ENCODE measurements at places on chromosomes 12 and 14. TPM values are rescaled to one million over a fixed set of nuclear protein-coding genes. Genes with fewer than 3 reads are reported as not detected.
A peak's percentile ranks its signal among the peaks of the same experiment; 100 is the strongest.

DNA sequence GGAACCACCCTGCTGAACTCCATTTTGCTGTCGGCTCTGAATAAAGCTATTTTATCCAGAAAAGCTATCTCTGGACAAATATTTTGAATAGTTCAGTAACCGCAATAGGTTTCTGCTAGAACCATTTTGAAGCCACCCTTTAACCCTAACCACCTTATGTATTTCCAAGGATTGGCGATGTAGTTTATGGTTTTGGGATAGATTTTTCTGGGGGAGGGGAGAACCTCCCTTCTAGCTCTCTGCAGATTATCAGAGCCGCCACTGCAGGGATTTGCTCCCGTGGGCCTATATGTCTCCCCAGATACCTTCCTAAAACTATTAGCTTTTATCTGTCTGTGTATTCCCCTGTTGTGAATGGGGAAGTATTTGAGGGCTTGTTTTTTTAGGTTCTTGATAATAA is 1.8 kb upstream of the TUBA1B start:
- H3K4me3 ChIP-seq = no peak overlapping the region
- no peaks in the 10 kb centered on the region for H3K27me3 ChIP-seq
- H3K27ac ChIP-seq = peak overlapping the region; percentile 100
- H3K36me3 ChIP-seq = peaks cover 12% of the 10 kb centered on the region
- no peak for DNase-seq

The CLEC9A gene
- not detected for total RNA-seq

- H3K4me1 ChIP-seq = no peaks in the 10 kb centered on the region
- DNase-seq = no peak
- no peak overlapping the region for H3K4me3 ChIP-seq
- H3K27ac ChIP-seq = no peak overlapping the region
Measured at GRCh38 chr12:79023784-79024183, 159.2 kb downstream of the SYT1 start.

The RD3L gene
- not detected for total RNA-seq

GRCh38 chr14:99924379-99924778 is 131.2 kb downstream of the EML1 start:
- no peak overlapping the region for H3K27ac ChIP-seq
- H3K27me3 ChIP-seq = no peaks in the 10 kb centered on the region
- peaks cover 6% of the 10 kb centered on the region for H3K36me3 ChIP-seq
- DNase-seq = no peak
- no peak overlapping the region for H3K4me3 ChIP-seq

GRCh38 chr12:52230364-52231281 is 2.4 kb upstream of the KRT7 start:
- H3K36me3 ChIP-seq = no peaks in the 10 kb centered on the region
- peaks cover 10% of the 10 kb centered on the region for H3K27me3 ChIP-seq
- no peak overlapping the region for H3K4me3 ChIP-seq
- peak; percentile 52 for DNase-seq
- no peak overlapping the region for H3K27ac ChIP-seq
- H3K4me1 ChIP-seq = peaks cover 30% of the 10 kb centered on the region

The ZFYVE26 gene
- 23.5 TPM for total RNA-seq

DNA sequence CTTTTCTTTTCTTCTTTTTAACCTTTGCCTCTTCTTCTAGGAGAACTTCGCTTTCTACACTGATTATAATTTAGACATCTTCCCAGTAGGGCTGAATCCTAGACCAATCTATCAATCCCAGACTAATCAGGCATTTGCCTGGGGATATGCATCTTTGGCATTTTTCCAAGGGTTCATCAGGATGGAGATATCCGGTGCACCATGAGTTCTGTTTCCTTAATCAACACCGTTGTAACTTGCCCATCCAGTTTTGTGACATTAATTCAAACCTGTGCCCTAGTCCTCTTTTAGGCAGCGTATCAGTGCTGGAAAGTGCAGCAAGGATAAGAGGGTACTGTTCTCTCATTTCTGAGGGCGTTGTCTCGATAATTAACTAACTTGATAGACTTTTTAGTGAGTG is 617 bp upstream of the MGP start:
- H3K4me3 ChIP-seq = no peak overlapping the region
- peaks cover 9% of the 10 kb centered on the region for H3K36me3 ChIP-seq
- no peak for DNase-seq
- no peaks in the 10 kb centered on the region for H3K4me1 ChIP-seq
- peak overlapping the region; percentile 82 for H3K27ac ChIP-seq

The NTS gene
- total RNA-seq = not detected

- H3K36me3 ChIP-seq = no peaks in the 10 kb centered on the region
- no peak overlapping the region for H3K27ac ChIP-seq
- H3K4me3 ChIP-seq = no peak overlapping the region
- no peak for DNase-seq
Measured at GRCh38 chr12:39395866-39396265, 47.1 kb downstream of the KIF21A start.

DNA sequence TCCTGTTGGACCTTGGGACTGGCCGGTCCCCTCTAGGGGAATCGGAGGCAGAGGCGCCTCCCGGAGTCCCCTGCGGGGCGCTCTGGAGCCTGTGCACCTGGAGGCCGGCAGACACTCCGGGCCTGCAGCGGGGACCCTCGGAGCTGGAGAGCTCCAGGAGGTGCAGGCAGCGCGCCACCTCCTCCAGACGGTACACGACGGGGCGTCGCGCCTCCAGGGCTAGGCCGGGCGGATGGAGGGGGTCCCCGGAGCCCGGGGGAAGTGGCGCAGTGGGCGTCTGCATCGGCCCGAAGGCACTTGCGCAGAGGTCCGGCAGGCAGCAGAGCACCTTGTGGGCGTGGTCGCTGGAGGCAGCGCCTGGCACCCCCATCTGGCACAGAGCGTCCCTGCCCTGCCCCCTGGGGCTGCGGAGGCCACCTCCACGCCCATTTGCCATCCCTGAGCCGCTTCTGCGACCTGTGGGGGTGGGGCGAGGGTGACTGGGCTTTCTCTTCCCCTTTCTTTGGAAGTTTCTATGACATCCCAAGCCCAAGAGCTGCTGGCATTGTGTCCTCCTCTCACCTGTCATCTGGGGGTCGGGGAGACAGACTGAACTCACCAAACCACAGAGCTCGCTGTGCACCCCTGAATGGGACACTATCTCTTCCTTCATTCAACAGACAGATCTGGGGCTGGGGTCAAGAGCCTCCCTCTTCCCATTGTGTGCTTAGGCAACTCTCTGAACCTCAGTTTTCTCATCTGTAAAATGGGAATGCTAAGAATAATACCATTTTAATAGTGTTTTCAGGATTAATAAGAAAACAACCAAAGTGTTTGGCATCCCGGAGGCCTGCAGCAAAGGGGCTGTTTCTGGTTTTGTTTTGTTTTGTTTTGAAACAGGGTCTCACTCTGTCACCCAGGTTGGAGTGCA is 37.5 kb upstream of the CORO1C start:
- H3K4me1 ChIP-seq = no peaks in the 10 kb centered on the region
- peak overlapping the region; percentile 9 for H3K27ac ChIP-seq
- no peaks in the 10 kb centered on the region for H3K36me3 ChIP-seq
- peak; percentile 81 for DNase-seq
- H3K27me3 ChIP-seq = no peaks in the 10 kb centered on the region
- H3K4me3 ChIP-seq = peak overlapping the region; percentile 41
